Calu3 (cell line): ENCODE measurements at places on chromosomes 4 and X.

GRCh38 chr4:147791865-147792264 is 60.0 kb downstream of the ARHGAP10 start:
- no peak for DNase-seq

- no peak for DNase-seq
Observed at GRCh38 chr4:87427518-87427868, 5.1 kb downstream of the NUDT9 start.

- DNase-seq, result no peak
Observed at GRCh38 chrX:119759248-119759766, 919 bp downstream of the SOWAHD start.

DNA sequence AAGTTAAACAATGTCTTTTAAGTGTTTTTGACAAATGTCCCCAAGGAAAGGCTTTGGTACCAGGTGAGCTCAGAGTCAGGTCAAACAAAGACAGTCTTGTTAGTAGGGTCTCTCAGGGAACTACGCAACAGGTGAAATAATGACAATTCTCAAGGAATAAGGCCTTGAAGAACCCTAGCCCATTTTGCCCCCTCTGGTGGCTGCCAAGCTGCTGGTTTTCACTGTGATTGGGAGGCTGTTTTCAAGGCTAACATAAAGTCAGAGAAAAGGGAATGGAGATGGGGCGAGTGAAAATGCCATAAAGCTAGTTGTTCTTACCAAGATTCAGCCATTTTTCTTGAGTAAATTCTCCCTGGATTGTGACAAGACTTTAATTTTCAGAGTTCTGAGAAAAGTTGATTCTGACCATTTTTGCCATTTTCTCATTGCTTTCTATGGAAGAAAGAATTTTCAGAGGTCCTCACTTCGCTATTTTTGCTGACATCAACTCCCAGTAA is 58.7 kb downstream of the RWDD4 start:
- DNase-seq, result no peak
